Caki2 (cell line): ENCODE measurements at places on chromosomes 1 and 21. TPM values are rescaled to one million over a fixed set of nuclear protein-coding genes. Genes with fewer than 3 reads are reported as not detected.

Gene LDLRAD1
- not detected in 2 replicates for total RNA-seq

Gene SYCP1
- total RNA-seq: not detected in 2 replicates

Gene TRPM2
- total RNA-seq: not detected in 2 replicates

Gene ZNF672
- total RNA-seq: 16.2 and 27.4 TPM in 2 replicates

Gene CCDC30
- total RNA-seq: 0.17 and 2.6 TPM in 2 replicates

Gene MTARC1
- total RNA-seq: 5.2 TPM in 2 replicates

Gene FCRL5
- not detected in 2 replicates for total RNA-seq

DNA sequence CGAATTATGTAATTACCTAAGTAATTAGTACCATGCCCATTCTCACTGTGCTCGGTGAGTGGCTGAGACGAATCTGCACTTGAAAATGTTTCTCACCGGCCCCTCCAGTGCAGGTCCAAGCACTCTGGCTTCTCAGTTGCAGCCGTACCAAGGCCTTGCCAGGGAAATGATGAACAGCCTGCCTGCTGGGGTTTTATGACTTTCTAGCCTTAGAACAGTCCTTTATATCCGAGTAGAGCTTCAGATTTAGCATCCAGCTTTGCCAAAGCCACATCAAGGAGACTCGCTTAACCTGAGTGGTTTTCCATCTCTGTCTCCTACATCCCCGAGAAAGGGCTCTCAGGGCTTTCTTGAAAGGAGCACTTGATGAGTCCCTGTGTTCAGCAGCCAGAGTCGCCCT lies 83.4 kb downstream of the GREM2 start:
- no peak for DNase-seq

DNA sequence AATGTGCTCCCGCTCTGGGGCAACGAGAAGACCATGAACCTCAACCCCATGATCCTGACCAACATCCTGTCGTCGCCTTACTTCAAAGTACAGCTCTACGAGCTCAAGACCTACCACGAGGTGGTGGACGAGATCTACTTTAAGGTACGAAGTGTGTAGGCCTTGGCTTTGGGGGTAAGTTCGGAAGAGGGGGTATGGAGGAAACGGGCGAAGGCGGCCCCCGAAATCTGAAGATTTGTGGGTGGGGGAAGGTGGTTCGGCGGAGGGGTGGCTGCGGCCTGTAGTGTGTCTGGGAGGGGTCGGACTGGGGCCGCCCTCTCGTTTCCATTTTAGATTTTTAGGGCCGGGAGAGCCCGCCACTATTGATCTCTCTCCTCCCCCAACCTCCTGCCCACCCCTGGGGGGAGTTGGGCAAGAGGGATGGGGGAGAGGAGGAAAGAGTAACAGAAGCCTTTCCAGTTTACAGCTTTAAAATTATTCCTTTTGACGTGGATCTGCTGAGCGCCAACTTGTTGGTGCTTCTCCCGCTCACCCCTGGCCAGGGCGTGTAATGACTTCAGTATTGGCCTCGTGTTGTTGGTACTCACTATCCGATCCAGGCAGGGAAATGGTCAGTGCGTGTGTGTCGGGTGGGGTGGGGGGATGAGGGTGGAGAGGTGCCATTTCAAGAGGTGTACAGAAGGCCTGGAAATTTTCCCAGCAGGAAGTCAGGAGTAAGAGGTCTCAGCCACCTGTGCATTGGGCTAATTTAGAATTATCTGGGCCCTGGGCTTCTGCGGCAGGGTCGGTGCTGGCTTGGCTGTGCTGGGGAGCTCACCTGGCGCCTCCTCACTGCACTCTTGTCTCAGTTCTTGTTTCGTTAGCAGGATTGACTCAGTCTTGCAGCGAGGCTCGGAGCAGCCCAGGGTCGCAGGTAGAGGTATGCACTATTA lies 880 bp downstream of the PRPF38B start:
- DNase-seq: peak; percentile 72

DNA sequence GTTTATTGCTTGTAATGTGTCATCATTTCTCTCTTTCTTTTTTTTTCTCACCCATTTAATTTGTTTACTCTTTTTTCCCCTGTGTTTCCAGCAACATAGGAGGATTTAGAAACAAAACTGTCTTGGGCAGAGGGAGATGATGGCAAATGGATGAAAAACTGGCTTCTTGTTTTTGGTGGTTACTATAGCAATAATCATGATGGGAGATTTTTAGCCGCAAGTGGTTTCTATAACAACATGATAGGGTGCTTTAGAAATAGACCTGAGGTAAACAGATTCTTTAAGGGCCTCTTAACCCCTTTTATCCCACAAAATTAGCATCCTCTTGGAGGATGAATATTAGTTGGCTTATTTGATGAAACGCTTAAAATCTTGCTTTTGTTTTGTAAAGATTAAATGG lies 51.6 kb downstream of the CRB1 start:
- DNase-seq: no peak

GRCh38 chr1:36091141-36091540 lies 2.4 kb downstream of the ADPRS start:
- no peak for DNase-seq

GRCh38 chr21:32975811-32976431 lies 49.8 kb upstream of the OLIG2 start:
- no peak for DNase-seq

- no peak for DNase-seq
Measured at GRCh38 chr1:208595745-208596144, 351.6 kb upstream of the PLXNA2 start.

DNA sequence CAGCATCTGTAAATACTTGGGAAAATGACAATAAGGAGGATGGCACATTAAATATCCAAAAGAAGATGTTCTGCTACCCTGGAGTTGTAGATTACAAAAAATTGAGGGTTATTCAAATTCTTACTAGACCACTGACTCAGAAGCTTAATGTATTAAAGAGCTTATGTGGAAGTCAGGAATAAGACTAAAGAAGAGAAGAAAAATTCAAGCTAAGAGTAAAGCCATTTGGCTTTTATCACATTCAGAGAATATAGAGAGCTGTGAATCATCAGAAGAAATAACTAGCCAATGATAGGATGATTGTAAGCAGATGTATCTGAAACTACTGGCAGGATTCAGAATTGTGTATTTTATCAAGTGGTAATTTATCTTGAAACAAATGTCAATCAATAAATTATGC lies 237.0 kb downstream of the TBX15 start:
- no peak for DNase-seq

GRCh38 chr1:110340207-110340468 lies 961 bp downstream of the RBM15 start:
- DNase-seq: no peak

GRCh38 chr1:185257950-185258208 lies 59.2 kb downstream of the IVNS1ABP start:
- DNase-seq: no peak

GRCh38 chr1:203626910-203627246 lies 246 bp downstream of the ATP2B4 start:
- no peak for DNase-seq

DNA sequence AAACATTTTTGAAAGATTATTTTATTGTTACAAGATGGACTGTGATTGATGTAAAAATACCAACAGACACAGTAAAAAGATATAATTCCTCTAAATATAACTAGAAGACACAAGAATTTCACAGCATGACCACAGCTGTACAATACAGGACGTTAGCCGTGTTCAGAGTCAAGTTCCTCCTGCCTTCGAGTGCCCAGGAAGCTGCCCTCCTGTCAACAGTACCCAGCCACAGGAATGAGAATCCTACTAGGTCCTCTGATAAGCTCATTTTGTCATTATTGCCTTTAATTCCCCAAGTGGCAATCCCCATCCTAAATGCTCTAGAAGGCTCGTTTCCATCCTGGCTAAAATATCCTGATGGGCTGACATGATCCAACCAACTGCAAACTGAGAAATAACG lies 16.4 kb upstream of the CAPN2 start:
- DNase-seq: no peak

GRCh38 chr1:18805150-18805879 lies 54.1 kb downstream of the TAS1R2 start:
- no peak for DNase-seq

GRCh38 chr1:147840909-147841308 lies 61.7 kb upstream of the GJA8 start:
- no peak for DNase-seq

DNA sequence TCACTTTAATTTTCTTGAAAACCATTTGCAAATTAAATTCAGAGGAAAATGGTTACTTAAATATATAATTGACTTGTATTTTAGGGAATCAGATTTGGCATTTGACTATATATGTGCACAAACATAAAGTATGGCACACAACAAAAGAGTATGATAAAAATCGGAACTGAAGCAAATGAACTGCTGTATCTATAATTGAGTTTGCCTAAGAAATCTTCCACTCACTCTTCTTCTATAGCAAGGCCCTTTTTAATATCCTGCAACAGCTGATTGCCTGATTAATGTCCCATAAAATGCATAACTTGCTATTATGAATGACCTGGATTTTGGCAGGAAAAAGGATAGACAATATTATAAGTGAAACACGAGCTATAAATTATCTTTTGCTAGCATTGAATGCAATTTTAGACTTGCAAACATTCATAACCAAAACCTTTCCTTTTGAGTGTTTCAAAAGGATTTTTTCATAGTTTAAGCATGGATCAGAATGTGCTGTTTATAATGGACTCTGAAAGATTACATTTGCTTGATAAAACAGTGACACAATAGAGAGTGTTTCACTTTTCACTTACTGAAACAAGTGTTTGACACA lies 2204.3 kb downstream of the MRPL39 start:
- DNase-seq: no peak

DNA sequence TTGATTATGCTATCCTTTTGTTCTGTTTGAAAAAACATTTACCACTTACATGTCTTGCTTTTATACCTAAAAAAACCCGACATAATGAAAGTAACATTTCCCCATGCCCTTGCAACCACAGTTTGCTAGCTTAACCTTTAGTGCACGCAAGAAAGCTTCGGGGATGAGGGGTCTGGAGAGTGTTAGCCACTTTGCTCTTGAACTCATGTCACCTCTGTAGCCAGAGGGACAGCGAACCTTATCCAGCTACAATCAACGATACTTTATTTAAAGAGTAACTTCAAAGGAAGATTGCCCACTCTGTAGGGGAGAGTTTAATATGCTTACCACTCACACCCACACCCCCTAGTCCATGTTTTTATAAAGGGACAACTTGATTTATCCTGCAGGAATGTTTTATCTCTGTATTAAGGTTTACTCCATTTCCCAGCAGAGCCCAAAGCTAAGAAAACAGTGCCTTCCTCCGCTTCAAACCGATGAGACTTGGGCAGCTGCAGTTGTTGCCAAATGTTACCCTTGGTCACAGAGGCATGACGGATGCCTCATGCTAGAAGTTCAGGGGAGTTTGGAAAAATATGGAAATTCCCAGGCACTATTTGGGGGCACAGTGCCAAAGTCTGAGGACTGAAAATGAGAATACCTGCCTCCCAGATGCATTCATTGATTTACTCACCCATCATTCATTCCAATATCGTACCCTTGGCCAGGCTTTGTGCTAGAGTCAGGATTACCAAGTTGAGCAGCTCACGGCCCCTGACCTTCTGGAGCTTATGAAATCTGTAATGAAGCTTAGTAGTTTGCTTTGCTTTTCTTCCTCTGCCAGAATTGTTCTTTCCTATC lies 61.4 kb upstream of the VCAM1 start:
- DNase-seq: peak; percentile 84

DNA sequence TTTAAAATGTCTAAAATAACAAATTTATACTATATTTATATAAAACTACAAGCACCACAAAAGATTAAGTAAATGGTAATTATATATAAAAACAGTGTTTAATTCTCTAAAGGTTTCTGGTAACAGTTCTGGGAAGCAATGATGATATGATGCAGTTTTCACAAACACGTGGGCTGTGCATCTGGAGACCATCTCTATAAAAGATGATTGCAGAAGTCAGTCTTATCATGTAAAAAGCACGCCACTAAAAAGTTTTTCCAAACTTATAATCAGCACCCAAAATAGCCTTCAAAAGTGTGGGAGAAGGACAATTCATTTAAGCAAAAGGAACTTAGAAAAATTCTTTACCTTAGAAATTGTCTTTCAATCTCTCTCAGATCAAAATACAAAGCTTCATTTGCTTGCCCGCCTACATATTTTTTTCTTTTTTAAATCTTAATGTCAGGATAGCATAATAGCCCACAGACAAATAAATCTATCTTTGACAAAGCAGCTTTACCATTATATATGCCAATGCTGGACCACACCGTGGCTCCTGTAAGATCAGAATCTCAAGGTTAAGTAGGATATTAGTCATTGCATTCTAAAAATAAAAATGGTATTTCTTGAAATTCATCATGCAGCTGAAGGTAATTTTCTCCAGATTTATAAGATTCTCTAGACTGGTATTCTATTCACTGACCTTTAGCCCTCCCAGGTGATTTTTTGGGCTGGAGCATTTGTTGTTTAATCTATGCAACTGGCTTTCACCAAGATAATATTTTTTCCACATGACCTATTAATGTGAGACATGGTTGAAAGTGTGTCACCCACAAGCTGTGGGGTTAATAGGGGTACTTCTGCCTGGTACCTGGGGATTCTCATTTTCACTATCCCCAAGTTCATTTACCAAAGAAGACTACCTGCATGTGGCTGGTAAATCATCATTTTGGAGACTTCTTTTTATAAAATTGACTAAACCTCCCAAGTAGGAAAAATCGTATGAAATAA lies 189.6 kb upstream of the ST6GALNAC5 start:
- no peak for DNase-seq
